Heart right ventricle (tissue), 16 donors: ENCODE measurements at places on chromosomes 16 and 17.

GRCh38 chr16:3444032-3444388 is 530 bp downstream of the NAA60 start:
- no peak for DNase-seq

GRCh38 chr16:23519282-23519681 is 9.0 kb upstream of the GGA2 start:
- DNase-seq = no peak

- no peak for DNase-seq
Observed at GRCh38 chr16:57146040-57146647, 39.7 kb downstream of the PSME3IP1 start.

GRCh38 chr16:48102083-48103008 is 53.4 kb downstream of the ABCC12 start:
- DNase-seq = no peak

GRCh38 chr17:74290340-74290739 is 16.3 kb downstream of the DNAI2 start:
- no peak for DNase-seq

GRCh38 chr17:18191967-18192366 is 8.3 kb downstream of the ALKBH5 start:
- DNase-seq = no peak

DNA sequence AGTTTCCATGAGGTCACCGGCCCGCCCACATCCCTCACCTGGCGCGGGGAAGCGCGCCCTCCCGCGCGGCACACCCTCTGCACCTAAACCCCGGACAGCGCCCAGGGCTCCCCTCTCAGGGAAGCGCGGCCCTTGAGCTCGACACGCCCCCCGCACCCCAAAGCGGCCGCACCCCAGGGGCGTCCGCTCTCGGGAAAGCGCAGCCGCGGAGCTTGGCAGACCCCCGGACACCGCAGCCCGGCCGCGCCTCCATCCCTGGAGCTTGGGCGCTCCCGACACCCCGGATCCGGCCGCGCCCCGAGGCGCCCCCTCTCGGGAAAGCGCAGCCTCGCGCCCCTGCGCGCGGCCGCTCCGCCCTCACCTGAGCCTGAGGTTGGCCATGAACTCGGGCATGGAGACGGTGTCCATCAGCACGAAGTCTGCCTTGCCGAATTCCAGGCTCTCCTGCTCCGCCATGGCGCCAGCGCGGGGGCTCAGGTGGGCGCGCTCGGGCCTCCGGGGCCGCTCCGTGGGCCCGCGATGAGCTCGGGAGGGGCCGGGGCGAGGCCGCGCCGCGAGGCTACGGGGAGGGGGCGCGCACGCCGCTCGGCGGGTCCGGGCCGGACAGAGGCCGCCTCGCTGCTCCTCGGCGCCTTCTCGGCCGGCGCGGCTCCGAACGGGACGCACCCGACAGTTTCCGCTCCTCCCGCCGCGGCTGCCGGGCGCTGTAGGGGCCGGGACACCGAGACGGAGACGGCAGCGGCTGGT is at the start of gene MYO1D:
Gene MYO1D (minus strand): TSS at position 708 of the 747 bp plus-strand sequence. CDS start 252 bp downstream, at position 456.
- DNase-seq = peak; percentile 43

DNA sequence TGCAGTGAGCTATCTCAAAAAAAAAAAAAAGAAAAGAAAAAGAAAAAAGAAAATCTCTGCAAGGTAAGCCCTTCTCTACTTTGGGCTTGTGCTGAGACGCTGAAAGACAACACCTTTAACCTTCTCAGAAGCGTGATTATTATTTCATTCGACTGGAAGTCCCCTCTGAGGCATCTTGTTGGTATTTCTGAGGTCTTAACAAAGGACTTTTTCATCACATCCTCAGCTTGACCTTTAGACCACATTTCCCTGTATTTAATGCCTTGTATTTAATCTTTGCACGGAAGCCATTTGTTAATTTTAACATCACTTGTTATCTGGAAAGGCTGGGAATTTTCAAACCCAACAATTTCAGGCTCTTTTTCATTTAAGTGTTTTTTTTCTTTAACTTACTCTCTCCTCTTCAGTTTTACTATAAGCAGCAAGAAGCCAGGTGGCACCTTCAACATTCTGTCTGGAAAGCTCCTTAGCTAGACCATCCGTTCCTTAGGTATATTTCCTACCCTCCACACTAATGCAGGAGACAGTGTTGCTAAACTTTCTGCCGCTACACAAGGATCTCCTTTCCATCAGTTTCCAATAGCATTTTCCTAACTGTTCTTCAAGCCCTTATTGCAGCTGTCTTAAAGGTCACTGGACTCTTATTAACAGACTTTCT is 10.3 kb downstream of the KCTD13 start:
- DNase-seq = no peak

DNA sequence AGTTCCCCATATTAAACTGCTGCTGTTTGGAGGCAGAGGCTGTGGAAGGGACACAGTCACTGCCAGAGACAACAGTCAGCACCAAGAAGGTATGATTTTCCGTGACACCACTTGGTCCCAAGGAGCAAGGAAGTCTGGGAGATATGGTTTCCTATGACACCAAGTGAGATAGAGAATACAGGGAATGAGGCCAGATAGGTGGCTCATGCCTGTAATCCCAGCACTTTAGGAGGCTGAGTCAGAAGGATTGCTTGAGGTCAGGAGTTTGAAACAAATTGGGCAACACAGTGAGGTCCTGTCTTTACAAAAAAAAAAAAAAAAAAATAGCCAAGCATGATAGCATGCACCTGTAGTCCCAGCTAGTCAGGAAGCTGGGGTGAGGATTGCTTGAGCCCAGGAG is 90.8 kb downstream of the ABCC12 start:
- no peak for DNase-seq

DNA sequence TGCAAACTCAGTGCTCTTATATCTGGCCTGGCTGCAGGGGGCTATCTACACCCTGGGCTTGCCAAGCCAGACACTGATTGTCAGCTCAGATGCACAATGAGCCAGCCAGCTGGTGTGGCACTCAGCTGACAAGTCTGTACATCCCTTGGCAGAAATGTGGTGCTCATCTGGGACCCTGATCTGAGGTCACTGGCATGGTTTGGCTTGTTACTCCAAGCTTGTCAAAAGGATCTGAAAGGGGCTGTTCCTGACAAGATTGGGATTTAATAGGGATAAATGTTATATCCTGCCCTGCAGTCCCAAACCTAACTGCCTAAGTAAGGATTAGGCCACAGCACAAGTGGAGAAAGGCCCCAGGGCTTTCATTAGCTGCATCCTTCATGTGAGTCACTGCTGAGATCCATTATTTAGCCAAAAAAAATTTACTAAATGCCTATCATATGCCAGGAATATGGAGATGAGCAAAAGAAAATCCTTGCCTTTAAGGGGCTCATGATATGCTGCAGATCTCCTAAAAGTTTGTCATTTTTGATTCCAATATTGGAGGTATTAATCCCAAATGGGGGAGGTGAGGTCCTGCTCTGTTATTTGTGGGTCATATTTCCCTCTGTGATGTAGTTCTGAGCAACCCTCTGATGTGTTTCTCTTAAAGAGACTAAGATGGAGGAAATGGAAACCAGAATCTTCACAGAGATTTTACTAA is 6.3 kb downstream of the SLC6A2 start:
- DNase-seq = no peak

- DNase-seq = no peak
Observed at GRCh38 chr16:20660325-20660724, 37.2 kb downstream of the ACSM1 start.

- DNase-seq = no peak
Observed at GRCh38 chr17:17346428-17347233, 43.5 kb downstream of the NT5M start.

- DNase-seq = no peak
Observed at GRCh38 chr17:28527181-28527681, 21.1 kb downstream of the FOXN1 start.

DNA sequence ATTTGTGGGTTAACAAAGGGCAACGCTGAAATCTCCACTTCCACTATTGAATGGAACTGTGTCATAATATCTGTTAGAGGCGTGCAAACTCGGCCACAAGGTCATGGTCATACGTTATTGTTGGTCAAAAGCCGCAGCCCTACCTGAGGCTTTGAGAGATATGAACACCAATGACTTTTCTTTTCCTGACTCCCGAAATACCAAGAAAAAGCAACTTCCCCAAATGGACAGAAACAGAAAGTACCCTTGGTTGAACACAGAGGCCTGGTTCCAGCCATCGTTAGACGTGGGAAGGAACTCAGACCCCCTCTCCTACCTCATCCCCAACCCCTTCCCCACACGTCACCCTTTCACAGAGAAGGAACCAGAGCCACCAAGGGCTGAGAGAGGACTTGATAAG is 1.4 kb upstream of the PIK3R5 start:
- DNase-seq = no peak

- no peak for DNase-seq
Observed at GRCh38 chr17:78861229-78861628, 20.6 kb upstream of the USP36 start.

DNA sequence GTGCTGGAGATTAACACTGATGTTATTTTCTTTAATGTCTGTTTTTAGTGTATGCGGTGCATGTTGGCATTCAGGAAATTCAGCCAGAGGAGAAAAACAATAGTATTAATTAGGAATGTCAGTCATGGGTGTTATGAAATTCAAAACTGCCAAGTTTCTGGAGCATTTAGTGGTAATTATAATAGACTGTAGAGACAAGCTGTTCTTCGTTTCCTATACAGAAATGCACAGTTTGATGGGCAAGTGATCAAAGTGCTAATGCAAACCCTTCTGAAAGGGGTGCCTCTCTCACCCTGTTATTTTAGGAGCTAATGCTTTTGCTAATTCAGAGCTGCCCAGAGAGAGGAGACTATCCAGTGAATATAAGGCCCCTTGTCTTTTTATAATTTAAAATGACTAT is 573.8 kb upstream of the EEF2KMT start:
- DNase-seq = no peak

DNA sequence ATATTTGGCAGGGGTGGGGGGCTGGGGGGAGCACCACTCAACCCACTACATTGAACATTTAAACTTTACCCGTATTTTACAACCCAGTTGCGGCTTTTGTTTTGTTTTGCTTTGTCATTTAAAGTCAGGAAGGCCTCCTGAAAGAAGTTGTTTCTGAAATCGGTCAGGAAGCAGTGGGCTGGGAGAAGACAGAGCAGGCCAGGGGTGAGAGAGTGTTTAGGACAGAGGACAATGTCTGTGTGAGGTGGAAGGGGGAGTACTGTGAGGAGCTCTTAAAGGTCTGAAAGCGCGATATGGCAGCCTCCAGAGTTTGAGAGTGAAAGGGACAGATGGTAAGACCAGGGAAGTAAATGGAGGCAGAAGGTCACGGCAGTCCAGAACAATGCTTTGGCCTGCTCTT is 6.1 kb upstream of the WFIKKN2 start:
- no peak for DNase-seq

- DNase-seq = no peak
Observed at GRCh38 chr17:51374209-51374608, 113.9 kb downstream of the UTP18 start.

DNA sequence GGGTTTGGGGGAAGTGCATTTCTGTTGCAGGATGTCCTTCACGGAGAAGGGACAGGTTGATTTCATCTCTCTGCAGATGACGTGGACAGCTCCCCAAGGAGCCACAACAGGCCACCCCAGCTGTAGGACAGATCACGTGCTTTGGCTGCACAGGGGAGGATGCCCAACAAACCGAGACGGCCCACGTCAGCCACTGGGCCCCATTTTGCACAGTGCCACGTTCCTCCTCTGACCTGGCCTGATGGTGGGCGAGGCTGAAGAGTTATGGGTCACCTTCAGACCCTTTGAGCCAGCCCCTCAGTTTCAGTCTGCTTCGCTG is 9.0 kb upstream of the RHBDL3 start:
- no peak for DNase-seq

DNA sequence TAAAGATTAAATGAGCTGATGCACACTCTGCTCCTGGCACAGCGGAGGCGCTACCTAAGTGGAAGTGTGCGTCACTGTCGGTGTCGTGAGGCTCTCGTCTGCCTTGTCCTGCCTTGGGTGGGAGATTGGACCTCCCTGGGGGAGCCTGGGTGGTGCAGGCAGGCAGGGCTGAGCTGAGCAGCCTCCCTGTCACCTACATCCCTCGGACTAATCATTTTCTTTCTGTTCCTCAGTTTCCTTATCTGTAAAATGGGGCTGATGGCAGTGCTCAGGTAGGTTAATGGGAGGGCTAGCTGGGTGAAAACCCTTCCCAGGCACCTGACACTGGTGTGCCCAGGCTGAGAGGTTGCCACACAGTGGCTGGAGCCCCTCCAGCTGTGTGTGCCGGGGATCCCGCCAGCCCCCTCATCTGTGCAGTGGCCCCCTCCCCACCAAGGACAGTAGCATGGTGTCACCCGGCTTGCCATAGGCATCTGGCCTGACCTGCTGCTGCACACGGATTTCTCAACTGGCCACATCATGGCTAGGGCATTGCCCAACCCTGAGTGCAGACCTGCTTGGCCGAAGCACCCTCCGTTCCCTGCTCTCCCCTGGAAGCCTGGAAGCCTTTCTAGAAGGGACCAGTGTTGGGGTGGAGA is 4.3 kb downstream of the ADCY7 start:
- DNase-seq = no peak

DNA sequence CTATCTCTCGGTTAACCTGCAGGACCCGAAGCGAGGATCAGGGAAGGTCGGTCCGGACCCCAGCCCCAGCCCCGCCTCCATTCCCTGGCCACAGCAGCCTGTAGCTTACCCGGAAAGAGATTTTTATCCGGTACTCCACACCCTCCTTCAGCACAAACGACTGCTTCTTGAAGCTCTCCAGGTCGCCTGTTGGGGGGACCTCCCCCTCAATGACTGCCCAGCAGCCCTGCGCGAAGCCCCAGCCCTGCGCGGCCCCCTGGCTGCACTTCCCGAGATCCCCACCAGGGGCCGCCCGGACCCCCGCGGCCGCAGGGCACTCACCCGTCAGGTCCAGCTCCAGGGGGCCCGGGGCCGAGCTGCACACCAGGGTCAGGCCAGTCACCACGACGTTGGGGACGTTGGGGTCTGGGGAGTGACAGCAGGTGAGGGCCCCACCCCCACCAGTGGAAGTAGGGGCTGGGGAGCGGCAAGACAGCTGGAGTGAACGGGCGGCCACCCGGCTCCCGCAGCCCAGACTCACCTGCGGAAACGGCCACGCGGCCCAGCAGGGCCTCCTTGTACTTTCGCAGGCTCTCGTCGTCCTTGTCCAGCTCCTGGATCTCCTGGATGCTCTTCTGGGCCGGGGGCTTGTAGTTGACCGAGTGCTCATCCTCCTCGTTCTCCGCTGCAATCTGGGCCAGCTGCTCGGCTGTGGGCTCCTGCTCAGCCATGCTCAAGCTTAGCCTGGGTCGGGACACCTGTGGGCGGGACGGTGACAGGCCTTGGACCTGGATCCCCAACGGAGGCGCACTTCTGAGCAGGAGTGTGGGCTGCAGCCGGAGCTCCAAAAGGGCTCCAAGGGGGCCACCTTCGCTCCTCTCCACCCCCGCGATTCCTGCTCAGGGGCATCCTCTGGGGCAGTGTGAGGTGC is 1.7 kb downstream of the ARHGDIA start:
- peak; percentile 58 for DNase-seq

GRCh38 chr17:65794572-65794971 is 233.1 kb upstream of the AXIN2 start:
- no peak for DNase-seq

- DNase-seq = no peak
Observed at GRCh38 chr16:57613514-57613913, 14.9 kb upstream of the ADGRG1 start.
